ENCODE measurements at places on chromosomes 1 and 21.

DNA sequence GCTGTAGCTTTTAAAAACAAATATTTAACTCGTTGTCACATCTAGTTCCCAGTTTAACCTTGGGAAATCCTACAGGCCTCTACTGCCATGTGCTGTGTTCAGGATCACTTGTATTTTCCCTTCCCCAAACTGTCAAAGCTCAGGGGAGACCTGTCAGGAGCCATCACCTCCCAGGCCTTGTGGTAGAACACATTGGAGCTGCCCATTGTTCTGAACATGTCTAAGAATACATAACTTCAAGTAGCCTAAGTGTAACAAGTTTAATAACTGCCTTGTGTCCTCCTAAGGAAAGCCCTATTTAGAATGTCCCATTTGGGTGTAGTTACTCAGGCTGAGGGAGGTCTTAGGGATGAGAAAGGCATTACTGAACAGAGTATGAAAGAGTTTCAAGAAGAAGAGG is 28.6 kb upstream of the PIGC start:
- no peak for DNase-seq

- no peak for DNase-seq
Measured at GRCh38 chr1:21879928-21880618, 57.0 kb downstream of the HSPG2 start.

DNA sequence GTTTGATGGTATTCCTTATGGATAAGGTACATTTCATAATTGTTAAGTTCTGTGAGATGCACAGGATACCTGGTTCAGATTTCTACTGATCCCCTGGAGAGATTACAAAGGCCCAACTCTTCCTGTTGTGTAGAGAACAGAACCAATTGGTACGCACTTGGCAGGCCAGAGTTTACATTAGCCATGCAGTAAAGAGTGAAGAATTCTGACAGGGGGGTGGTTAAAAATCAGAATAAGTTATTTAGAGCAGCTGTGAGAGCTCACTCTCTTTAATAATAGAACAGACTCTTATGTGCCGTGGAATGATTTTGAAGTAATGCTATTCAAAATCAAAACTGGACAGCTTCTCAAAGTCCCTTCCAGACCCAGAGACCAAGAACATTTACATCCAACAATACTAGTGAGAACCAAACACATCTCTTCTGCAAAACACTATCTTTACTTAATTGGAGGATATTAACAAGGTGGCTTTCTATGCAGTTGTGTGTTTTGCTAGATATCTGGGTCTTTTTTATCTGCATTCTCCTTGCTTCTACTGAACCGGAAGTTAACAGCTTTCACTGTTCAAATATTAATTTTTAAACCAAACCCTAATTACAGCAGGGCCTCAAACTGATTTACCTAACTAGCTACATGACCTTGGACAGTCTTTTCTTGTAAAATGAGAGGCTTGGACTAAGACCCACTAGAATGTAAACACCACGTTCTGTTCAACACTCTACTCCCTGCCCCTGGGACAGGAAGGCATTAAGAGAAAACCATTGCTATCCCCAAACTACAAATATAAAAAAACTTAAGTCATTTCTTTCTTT is 4.0 kb downstream of the USP24 start:
- DNase-seq = no peak

DNA sequence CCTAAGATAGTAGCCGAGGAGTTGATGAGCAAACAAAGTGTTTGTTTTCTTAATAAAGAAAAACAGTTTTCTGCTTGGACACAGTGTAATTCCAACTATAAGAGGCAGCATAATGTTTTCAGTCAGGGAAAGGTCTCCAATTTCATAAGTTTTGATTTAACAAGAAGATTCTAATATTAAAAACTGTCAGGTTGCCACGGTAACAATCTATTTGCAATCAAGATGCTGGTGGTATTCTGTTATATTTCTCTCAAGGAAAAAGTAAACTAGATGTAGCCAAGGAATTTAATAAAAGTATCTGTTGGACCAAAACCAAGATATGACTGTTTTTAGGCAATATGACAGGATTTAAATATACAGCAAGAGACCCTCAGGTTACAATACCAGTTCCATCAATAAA is 211.7 kb downstream of the SMYD3 start:
- DNase-seq = no peak

DNA sequence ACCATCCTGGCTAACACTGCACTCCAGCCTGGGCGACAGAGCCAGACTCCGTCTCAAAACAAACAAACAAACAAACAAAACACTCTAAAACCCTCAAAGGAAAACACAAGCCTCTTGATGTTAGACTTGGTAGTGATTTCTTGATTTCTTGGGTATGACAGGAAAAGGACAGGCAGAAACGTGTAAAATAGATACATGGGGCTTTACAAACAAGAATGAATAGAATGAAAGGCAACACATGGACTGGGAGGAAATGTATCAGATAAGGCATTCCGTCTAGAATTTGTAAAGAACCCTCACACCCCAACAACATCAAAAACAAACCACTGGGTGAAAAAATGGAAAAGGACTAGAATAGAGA is 7.8 kb upstream of the PRXL2B start:
- no peak for DNase-seq

GRCh38 chr1:119635811-119636390 is 12.2 kb downstream of the ZNF697 start:
- DNase-seq = no peak

- DNase-seq = no peak
Measured at GRCh38 chr1:222953585-222953984, 138.7 kb downstream of the DISP1 start.

DNA sequence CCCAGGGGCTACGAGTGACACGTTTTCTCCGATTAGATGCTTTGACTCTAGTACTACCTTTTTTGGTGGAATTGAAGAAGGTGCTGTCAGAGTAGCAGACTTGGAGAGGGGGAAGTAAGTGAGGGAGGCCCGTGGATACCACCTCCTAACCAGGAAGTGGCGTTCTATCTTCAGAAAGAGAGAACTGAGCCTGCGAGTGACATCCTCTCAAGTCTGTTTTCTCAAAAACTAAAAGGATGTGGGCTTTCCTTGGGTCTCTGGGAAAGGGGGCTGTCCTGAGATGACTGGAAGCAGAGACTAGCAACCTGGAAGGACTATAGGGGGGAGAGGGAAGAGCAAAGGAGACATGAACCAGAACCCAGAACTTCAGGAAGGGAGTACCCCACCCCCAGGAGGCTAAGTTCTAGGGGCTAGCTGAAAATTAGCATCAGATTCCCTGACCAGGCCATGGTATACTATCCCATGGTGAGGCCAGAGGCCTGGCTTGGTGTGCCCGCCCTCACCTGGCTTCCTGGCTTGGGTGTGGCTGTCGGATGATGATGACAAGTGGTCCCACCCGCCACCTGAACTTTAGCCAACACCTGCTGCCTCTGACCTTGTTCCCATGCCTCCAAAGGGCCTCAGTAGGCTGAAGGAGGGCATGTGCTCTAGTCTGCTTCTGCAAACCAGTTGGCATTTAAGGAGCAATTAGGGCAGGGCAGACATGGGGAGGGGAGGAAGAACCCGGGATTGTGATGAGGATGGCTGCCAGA is 49.1 kb downstream of the ATP2B4 start:
- no peak for DNase-seq

- no peak for DNase-seq
Measured at GRCh38 chr1:69913977-69914376, 291.4 kb downstream of the LRRC40 start.

DNA sequence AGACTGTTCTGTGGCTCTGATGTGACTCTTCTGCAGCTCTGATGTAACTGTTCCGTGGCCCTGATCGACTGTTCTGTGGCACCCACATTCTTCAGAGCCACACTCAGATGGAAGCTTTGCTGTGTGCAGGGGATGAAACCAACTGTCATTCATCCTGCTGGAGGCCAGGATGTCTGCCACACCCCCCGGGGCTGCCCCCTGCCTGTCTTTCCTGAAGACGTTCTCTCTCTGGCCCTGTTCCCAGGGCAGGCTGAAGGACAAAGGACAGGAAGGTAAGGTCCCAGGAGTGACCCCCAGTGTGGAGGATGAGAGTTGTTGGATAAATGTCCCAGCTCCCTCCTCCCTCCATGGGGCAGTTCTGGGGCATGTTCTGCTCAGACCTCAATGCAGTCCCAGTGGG is 29.4 kb upstream of the UMODL1 start:
- DNase-seq = no peak

GRCh38 chr1:3821004-3821403 is 24.7 kb upstream of the LRRC47 start:
- DNase-seq = no peak

DNA sequence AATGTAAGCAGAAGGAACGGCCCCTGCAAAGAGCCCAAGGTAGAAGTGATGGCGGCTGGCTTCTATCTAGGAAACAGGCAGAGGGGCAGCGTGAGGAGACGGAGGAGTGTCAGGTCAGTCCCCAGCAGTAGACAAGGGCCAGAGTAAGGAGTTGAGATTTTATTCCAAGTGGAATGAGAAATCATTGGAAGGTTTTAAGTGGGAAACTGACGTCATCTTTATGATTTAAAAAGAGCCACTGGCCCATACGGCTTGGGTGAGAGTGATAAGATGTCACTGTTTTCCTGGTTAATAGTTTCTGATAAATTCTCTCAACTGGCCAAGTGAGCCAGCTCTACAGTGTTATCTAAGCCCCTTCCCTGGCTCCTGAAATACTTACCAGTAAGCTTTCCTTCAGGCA is 103.2 kb upstream of the CAMK1G start:
- DNase-seq = no peak

DNA sequence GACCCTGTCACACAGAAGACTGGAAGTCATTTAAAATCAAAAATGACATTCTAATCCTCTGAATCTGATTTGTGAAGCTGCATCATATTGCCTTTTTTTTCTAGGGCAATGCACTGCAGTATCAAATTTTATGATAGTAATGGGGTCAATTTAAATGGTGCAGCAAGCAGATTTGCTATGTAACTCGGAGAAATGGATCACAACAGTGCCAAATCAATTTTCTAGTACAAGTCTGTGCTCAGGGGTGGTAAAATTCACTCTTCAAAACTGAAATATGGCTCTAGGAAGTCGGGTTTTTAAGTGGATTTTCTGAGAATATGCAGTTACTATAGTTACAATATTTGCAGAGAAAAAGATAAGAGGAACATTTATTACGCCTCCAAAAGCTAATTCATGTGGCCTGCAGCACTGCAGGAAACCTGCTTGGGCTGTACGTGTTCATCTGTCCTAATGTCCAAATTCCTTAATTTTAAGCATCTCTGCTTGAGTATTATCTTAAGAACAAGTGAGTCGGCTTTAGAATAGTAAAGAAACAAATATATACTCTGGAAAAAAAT is 31.5 kb downstream of the HLCS start:
- no peak for DNase-seq

GRCh38 chr1:7339953-7340352 is 431.1 kb upstream of the VAMP3 start:
- no peak for DNase-seq

GRCh38 chr1:43441894-43442637 is 11.7 kb downstream of the HYI start:
- DNase-seq = no peak

DNA sequence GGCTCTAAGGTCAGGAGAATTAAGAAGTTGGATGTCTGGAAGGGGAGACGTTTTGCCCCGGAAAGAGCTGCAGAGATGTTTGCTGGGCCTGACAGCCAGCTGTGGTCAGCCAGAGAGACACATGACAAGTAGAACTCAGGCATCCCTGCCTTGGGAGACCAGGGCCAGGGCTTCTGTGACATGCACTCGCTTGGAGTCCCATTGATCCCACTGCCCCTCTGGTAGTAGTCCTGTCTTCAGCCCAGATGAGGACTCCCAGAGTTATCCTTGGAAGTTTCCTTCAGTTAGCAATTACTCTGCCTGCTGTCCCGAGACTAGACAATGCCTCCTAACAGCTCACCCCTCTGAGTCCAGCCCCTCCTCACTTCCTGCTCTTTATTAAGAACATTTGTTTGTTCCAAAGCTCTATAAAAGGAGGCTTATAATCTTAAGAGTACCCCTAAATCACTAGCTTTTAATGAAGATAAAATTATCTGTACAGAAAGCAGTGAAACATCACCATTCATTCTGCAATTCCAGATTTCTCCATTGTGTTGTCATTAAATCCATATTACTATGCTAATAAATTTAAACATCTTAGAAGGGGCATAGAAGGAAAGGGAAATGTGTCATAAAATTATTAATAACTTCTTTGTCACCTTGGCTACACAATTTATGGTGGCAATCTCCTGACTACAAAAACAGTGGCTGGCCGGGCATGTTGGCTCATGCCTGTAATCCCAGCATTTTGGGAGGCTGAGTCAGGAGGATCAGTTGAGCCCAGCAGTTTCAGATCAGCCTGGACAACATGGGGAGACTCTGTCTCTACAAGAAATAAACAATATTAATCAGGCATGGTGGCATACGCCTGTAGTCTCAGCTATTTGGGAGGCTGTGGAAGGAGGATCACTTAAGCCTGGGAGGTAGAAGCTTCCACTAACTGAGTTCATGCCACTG is 94.2 kb downstream of the KCNK1 start:
- no peak for DNase-seq

DNA sequence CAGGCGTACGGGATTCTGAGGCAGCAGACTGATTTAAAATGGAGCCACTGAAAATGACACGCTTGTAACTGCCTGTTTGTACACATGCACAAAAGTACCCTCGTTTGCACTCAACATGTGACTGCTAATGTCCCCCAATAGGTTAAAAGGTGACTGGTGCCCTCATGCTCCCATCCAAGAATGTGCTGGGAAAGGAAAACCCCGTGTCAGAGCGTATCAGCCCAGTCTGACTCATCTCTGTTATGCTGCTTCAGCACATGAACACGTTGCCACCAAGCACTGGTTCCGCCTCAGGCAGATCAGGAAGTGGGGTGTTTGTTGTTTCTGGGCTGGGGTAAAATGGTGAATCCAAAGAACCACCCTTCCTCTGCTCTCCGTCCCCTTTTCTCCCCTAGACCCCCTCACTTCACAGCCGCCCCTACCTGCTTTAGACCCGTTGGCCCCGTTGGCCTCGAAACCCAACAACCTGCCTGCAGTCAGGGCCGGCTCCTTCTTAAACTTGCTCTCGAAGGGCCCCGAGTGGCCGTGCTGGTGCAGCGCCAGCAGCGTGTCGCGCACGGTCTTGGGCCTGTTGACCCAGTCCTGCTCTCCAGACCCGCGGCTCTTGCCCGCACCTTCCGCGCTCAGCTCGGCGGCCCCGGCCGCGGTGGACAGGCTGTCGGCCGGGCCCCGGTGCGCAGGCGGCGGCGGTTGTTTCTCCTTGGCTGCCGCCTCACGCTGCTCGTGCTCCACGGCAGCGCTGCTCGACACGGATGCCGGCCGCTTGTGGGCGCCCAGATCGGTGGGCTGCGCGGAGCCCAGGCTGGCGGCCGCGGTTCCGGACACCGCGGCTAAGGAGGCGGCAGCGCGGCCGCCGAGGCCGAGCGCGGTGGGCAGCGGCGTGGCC is 1.7 kb downstream of the IRF2BP2 start:
- peak; percentile 59 for DNase-seq
